AG04449 (cell line): ENCODE measurements at places on chromosomes 7 and 10.

- DNase-seq = no peak
Observed at GRCh38 chr7:18437101-18437500, 58.4 kb upstream of the HDAC9 start.

DNA sequence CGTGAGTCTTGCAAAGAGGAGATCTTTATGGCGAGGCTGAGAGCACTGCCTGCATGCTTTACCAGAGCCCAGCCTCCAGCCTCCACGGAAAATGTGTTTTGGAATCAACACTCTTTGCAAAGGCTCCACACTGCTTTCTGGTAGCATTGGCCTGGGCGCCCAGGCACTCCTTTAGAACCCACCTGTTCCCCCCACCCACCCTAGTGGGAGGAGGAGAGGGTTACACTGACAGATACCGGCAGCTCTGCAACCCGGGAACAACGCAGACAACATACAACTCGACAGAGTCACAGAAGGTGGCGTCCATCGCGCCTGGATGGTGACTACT lies 5.5 kb upstream of the MNX1 start:
- DNase-seq = no peak

DNA sequence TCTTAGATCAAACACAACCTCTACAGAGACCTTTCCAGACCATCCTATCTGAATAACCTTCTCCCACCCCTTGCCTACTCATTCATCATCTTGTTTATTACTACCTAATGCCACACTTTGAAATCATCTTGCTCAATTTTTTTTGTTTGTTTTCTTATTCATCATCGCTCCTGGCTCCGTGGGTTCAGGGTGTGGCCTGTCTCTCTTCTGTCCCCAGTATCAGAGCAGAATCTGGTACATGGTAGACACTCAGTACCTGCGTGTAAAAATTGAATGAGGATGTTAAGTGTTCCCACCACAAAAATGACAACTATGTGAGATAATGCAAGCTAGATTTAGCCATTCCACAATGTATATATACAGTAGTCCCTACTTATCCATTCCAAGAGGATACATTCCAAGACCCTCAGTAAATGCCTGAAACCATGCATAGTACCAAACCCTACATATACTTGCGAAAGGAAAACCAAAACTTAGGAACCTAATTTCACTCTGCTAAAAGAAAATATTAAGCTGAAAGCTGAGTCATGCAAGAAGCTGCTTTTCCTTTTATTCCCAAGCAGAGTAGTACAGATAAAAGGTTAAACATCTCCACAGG lies 72.1 kb upstream of the SEC61G start:
- no peak for DNase-seq

DNA sequence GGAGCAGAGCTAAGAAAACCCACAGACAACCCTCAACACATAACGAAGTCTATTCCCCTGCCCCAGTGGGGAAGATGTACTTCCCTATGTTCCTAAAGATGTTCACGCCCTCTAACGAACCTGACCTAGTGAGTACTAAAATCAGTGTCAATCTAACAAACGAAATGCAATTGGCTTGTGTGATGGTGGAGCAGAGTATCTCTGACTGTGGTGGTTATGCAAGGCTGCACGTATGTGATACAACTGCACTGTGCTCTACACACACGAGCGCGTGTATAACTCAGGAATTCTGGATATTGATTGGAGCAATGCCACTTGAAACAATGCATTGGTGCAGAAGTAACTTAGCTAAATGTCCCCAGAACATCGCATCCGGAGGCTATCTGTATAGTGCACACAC lies 1.3 kb downstream of the ANKRD16 start:
- DNase-seq = no peak

GRCh38 chr7:10429511-10429910 lies 544.2 kb upstream of the PHF14 start:
- DNase-seq = no peak

GRCh38 chr10:69864321-69864720 lies 62.6 kb downstream of the COL13A1 start:
- DNase-seq = no peak

DNA sequence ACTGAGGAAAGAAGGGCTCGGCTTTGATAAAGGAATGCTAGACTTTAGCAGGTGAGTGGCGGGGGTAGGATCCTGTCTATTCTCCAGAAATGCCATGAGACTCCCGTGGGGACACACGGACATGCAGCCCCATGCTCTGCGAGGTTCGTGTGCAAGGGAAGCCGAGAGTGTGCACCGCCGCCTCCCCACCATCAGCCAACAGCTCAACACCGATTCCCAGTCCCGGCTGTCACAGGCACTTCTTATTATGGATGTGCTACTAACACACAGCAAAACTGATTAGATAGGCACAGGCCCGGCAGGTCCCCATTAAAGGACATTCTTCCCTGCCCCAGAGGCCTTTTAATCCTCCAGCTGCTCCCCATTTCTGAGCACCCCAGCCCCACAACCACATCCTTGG lies 154.4 kb downstream of the PRKAG2 start:
- DNase-seq = no peak

DNA sequence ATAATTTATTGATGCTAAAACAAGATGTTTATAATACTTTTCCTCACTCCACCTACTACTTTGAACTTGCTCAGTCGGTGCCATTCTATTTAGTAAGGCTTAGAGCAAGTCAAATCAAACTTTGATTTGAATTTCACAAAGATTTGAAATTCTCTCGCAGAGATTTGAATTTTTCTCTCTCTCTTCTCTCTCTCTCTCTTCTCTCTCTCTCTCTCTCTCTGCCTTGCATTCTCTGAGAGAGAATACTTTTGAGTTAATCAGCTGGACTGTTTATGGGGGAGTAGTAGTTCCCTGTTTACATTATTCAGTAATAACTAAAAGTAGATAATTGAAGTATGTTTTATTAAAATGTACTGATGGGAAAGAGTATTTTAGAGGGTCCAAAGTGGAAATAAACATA lies 488.5 kb upstream of the ANKRD30A start:
- no peak for DNase-seq

- DNase-seq = no peak
Observed at GRCh38 chr10:42933448-42934340, 143.2 kb upstream of the RET start.

DNA sequence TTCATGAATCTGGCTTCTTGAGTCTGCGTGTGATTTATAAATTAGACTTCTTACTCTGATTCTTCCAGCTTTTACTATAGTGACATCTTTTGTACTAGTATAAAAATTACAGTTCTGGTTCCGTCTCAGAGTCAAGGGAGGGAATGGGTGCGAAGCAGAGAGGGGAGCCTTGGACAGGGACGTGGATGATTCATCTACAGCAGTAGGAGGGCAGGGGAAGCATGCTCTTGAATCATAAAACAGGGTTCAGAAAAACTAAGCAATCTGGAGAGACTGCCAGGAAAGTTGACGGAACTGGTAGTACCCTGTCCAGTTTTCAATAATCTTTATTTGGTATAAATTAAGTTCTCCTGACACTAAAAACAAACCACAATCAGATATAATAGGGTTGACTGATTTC lies 58.1 kb downstream of the ITGA8 start:
- no peak for DNase-seq

DNA sequence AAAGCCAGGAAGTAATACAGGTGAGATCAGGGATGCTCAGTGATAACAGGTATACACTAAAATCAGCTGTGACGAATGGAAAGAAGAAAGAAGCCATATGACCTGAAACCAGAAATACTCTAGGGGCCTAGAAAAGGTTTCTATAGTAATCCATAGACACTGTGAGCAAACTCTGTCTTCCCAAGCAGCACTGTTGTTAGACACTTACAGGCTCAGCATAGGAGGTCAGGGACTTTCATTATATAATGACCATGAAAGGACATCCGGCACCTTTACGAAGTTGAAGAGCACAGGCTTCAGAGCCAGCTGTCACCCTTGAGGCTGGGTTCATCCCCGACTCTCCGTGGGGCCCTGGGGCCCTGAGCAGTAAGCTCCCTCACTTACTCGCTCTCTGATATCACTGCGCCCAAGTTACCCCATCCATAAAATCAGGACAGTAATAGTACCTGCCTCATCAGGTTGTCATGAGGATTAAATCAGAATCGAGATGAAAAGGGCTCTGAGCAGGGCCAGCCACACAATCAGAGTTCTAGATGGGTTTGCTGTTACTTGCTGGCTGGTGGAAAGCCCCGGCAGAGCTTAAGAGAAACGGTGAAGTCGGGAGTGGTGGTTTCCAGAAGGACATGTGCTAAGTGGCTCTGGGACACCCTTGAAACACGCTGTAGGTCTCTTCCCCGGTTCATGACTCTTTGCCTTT lies 79.5 kb downstream of the ITIH5 start:
- no peak for DNase-seq

- DNase-seq = no peak
Observed at GRCh38 chr7:28570113-28570969, 158.0 kb downstream of the CREB5 start.

DNA sequence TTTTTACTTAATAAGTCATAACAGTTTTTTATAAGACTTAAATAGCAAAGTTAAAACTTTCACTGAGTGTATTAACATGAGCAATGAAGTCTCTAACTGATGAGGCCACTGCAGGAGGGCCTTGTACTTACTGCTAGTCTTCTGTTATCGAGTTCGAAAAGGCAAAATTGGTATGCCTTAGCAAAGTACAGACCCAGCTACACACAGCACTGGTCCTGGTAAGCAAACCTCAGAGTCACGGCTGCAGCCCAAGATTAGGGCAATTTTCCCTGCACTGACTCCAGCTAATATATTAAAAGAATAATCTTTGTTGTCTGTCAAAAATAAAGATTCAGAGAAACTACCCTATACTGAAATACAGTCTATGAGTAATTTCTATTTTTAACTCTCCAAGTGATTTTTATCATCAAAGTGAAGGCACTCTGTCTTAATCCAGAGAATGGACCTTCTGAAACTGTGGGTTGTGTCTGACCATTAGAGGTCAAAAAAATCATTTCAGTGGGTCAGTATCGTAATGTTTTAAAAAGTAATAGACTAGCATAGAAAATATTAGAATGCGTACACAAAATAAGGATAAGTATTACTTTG lies 85.7 kb downstream of the HBP1 start:
- no peak for DNase-seq

DNA sequence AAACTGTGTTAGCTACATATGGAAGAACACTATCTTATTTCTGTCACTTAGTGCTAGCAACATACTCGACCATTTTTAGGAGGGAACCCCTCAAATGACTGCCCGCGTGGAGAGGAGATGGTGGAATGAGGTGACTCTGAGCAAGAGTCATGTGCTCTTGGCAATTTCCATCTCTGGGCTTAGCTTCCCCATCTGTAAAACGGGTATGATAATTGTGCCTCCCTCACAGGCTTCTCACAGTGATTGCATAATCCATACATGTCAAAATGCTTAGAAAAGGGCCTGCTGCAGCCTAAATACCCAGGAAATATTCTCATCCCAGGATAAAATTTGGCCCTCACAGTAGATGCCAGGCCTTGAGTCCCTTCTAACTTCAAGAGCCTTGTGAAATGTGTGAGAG lies 86.6 kb downstream of the WDFY4 start:
- no peak for DNase-seq

- peak; percentile 82 for DNase-seq
Observed at GRCh38 chr10:33134011-33134751, 176.2 kb upstream of the ITGB1 start.

- DNase-seq = no peak
Observed at GRCh38 chr7:11655642-11656041, 176.4 kb downstream of the THSD7A start.

DNA sequence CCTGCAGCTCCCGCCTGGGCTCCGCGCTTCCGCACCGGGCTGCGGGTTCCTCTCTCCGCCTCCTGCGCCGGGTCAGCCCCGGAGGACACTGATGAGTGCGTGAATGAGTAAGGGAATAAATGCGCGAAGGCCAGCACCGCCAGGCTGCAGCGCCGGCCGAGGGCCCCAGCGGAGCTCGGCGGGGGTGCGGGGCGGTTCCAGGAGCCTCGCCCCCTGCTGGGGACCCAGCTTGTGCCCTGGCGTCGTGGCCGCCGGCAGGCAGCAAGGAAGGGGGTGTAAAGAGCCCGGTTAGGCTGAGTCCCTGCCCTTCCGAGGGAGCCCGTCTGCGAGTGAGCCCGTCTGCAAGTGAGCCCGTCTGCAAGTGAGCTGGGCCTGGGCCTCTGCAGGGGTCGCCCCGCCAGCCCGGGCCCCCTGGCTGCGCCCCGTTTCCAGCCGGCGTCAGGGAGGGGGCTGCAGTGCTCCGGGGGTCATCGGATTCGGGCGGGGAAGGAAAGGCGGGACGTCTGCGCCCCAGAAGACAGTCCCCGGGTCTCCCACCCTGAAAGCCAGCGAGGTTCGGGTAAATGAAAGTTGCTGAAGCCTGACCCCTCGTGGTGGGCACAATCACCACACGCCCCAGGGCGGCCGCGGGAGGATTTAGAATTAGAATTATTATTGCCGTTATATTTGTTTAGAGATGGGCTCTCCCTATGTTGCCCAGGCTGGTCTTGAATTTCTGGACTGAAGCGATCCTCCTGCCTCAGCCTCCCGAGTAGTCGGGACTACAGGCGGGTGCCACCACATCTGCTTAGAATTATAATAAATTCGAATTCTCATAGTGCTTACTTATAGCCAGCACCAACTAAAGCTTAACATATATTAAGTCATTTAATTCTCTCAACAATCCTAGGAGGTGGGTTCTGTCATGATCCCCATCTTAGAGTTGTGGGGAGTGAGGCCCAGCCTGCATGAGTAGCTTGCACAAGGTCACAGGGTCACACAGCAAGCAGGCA lies 8.6 kb upstream of the CRYGN start:
- DNase-seq = no peak

DNA sequence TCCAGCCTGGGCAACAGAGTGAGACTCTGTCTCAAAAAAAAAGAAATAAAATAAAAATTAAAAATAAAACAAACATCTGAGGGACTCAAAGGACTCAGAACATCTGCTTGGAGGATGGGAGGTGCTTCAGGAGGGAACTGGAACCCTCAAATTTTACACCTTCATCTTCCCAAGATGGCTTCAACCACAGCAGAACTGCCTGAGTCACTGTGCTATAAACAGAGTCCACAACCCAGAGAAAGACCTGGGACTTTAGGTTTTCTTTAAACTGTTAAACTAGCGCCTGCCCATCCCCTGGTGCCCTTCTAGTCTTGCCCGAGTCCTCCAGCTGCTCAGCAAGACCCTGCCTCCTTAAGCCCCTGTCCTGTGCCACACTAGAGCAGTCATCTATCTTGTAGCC lies 40.8 kb downstream of the RGS10 start:
- no peak for DNase-seq

- DNase-seq = no peak
Observed at GRCh38 chr10:125599194-125599593, 83.8 kb downstream of the TEX36 start.

DNA sequence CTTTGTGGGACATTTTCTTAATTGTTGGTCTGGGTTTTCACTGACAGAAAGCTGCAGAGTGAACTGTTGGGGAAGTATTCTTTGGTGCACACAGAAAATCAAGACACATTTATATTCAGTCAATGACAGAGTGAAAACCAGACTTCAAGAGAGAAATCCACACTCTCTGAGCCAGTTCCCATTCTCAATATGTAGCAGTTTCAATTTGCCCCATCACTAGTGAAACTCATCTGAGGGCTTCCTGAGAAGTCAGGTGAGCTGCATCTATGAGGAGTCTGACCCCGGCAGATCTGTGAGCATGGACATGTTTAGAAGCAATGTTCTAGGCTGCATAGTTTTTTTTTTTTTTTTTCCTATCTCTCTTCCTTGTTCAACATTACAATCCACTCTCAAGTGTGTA lies 163.7 kb upstream of the AHR start:
- DNase-seq = no peak
